ENCODE measurements at places on chromosomes 3 and 15.

DNA sequence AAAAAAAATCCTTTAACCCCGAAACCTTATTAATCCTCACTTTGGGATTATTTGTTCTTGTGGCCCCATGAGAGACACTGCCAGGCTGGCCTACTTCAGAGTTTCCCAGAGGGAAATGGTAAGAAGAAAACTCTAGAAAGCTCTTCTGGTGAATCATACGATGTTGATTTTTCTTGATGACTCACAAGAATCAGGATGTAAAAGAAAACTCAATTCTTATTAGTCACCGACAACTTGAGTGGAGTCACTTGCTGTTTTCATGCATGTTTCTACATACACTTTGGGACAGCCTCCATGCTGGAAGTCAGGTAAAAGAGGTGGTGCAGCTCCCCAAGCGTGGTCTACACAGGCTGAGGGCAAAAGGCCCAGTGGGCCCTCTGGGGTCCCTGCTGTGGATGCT is 42.8 kb downstream of the MYO5C start:
- no peak for DNase-seq

GRCh38 chr15:67465196-67465952 is 55.6 kb upstream of the C15orf61 start:
- DNase-seq = no peak

GRCh38 chr15:35107122-35107521 is 22.0 kb upstream of the NANOGP8 start:
- no peak for DNase-seq

DNA sequence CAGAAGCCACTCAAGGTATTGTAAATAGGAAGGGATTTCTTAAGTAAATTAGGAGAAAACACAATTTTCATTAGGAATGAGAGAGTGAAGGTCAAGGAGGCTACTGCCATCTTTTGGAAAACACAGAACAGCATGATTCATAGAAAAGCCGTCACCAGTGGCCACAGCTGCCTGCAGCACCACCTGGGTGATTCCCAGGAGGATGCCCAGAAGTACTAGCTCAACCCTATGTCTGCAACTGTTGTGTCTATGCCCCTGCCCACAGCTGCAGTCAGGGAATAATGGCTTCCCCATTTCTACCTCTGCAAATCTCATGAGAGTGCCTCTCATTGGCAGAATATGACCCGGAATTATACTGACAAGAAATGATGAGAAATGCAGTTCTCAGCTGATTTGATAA is 300.0 kb downstream of the IGSF11 start:
- no peak for DNase-seq

- no peak for DNase-seq
These were observed 72.3 kb downstream of the SLCO3A1 start for GRCh38 chr15:91925794-91926193.

DNA sequence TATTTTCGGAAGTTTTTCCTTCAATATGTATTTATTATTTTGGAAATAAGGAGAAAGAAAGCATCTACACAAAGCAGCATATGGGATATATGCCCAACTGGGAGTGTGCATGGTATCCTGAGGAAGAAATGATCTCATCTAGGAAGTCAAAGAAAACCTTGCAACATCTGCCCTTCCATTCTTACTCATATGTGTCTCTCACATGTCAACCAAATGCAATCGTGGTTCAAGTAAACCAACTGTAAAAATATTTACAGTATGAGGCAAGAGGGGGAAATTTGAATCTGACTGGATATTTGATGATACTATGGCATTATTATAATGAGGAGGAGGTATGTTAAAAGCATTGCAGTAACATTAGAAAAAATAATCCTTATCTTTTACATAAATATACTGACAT is 3.2 kb upstream of the SCG3 start:
- no peak for DNase-seq

- DNase-seq = peak; percentile 54
These were observed at the start of gene PRICKLE2 for GRCh38 chr3:64224826-64225610. Gene PRICKLE2 (minus strand): TSS chr3:64225466. CDS start chr3:64198927, 26,539 bp downstream.

- no peak for DNase-seq
These were observed 37.4 kb downstream of the ZNF860 start for GRCh38 chr3:32018757-32019564.

- no peak for DNase-seq
These were observed 343.7 kb downstream of the NSUN3 start for GRCh38 chr3:94406595-94406994.

DNA sequence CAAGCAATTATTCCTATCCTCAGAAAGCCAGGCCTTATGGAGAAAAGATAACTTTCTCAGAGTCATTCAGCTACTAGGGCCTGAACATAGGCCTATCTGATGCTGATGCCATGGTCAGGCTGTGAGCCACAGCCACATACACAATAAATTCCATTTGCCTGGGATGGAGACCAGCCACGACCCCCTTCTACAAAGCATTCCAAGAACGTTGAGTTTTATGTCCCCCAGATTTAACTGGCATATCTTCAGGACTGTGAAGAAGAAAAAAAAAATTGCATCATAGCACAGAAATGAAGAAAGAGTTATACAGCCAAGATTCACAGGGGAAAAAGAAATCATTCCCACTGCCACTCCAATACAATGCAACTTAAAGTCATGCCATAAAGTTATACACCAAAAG is 100.0 kb downstream of the THBS1 start:
- DNase-seq = no peak

DNA sequence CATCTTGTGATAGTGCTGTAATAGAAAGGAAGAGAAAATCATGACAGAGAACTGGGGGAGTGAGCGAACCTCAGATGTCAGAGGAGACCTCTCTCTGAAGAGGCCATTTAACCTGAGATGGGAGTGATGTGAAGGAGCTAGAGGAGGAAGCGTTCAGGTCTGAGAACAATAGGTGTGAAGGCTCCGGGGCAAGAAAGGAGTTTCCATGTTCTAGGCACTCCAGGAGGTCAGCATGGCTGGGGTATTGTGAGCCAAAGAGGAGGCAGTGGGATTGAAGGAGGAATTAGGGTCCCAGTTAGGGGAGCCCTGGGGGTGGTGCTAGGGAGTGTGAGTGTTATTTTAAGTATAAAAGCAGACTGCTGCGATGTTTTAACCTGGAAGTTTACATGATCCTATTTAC is 8.8 kb upstream of the FILIP1L start:
- no peak for DNase-seq

DNA sequence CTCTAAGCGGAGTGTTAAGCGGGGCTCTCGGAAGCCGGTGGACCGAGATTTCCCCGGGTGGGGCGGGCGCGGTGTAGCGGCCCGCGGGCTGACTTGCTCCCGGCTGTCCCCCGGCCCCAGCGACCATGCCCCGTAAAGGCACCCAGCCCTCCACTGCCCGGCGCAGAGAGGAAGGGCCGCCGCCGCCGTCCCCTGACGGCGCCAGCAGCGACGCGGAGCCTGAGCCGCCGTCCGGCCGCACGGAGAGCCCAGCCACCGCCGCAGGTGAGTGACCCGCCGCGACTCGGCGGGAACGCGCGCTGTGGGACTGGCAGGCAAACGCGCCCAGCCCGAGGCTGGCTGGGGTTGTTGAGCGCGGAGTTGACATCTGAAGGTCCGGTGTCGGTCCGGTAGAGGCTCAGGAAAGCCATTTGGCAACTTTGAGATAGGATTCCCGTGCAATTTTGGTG is 1.3 kb downstream of the SMC4 start:
- no peak for DNase-seq

GRCh38 chr3:82274897-82275296 is 513.5 kb upstream of the GBE1 start:
- no peak for DNase-seq

DNA sequence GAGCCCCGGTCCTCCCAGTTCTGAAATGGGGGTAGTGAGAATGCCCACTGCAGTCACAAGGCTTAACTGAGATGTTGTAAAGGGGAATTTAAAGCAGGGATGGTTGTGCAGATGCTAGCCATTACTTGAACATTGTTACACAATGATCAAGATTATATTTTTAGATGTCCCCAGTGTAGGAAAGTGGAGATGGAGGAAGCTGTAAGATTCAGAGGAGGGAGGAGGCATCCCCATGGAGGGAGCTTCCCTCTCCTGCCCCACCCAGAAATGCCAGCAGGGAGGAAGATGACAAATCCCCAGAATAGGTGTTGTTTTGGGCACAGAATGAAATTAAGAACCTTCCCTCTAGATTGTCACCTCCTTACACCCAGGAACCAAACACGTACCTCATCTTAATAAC is 46.1 kb downstream of the EFCAB12 start:
- no peak for DNase-seq

- no peak for DNase-seq
These were observed 3.2 kb upstream of the SLC9A9 start for GRCh38 chr3:143851331-143852017.

DNA sequence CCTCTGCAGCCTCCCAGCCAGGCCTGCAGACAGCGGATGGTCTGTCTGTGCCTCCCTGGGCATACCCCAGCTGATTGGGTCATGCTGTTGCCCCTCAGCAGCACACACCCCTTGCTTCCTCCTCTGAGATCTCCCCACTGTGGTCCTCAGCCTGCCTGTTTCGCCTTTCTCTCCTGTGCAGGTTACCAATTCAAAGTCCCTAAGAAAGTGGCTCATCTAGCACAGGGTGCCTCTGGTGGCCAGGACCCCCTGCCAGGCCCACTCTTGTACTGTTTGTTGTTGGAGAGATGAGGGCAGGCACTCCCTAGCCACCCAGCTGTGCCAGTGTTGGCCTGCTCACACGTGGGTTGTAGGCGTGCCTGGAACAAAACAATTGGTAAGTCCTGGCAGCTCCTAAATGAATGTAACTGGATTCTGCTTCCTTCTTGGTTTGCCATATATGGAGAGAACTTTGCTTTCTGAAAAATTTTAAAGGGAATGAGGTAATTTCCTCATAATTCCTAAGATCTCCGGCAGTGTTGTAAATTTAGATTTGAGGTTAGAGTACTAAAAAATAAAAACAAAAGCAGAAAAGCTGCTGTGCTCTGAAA is 213.2 kb upstream of the IL12A start:
- DNase-seq = no peak

GRCh38 chr15:93089727-93090305 is 805 bp upstream of the RGMA start:
- DNase-seq = no peak

GRCh38 chr15:31303726-31304648 is 22.6 kb upstream of the KLF13 start:
- DNase-seq = no peak

- no peak for DNase-seq
These were observed 62.6 kb upstream of the PRR20G start for GRCh38 chr3:127350172-127351050.

DNA sequence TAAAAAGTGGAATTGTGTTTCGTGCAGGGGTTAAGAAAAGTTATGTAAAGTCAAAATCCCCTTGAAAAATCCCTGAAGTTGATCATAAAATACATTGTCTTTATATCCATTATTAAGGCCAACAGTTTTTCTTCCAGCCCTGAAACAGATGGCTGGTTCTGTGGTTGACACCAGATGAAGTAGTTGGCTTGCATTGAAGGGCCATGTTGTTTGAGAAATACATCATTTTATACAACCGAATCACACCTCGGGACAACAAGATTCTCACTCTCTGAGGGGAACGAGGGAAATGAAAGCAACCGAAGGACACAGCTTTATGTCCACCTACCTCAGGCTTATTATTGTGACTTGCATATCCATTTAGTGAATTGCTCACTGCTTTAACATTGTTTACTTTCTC is 126.0 kb upstream of the MITF start:
- DNase-seq = no peak

DNA sequence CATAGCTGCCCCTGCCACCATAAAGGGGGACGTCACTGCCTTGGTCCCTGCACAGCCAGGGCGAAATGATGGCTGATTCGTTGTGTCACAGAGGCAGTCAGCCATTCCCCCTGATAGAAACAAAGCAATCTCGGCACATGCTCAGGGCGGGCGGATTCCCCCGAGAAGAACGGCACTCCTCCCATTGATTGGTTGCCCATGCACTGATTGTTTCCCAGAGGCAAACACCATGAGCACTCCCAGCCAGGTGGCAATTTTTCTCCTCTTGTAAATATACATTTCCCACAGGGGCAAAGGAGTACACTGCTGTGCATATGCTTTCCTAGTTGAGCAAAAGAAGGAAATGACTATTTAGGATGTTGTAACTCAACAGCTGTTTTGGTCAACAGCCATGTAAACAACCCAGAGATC is 56.5 kb downstream of the KY start:
- DNase-seq = no peak

DNA sequence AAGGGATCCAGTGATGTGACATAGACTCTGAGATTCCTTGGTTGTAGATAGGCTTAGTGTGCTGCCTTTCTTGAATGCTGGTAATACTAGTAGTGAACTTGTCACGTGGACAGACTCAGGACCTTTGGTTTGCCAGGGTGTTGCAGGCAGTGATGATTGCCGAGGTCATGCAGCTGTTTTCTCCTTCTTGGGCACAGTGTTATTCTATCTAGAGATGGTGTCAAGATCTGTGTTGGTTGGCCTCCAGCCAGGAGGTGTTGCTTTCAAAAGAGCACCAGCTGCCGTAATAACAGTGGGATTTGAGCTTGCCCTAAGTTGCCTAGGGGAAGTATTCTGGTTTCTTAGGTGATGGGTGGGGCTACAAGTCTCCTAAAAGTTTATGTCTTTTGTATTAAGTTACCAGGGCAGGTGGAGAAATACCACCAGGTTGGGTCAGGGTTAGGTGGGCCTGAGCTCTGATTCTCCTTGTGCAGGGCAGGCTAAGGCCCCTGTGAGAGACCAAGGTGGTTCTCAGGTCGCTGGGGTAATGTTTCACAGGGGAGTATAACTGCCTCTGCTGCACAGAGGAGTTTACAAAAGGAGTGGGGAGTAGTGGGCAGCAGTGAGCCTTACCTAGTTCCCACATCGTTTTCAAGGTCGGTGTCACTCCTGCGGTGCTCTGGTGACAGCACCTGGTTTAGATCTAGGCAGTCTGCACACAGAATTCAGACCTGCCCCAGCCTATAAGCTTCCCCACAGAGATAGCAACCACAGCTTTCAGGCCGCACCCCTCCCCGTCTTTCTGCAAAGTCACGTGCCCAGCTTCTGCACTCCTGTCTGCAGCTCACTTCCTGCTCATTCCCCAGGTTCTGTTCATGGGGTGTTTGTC is 350.3 kb downstream of the DOCK3 start:
- peak; percentile 9 for DNase-seq

DNA sequence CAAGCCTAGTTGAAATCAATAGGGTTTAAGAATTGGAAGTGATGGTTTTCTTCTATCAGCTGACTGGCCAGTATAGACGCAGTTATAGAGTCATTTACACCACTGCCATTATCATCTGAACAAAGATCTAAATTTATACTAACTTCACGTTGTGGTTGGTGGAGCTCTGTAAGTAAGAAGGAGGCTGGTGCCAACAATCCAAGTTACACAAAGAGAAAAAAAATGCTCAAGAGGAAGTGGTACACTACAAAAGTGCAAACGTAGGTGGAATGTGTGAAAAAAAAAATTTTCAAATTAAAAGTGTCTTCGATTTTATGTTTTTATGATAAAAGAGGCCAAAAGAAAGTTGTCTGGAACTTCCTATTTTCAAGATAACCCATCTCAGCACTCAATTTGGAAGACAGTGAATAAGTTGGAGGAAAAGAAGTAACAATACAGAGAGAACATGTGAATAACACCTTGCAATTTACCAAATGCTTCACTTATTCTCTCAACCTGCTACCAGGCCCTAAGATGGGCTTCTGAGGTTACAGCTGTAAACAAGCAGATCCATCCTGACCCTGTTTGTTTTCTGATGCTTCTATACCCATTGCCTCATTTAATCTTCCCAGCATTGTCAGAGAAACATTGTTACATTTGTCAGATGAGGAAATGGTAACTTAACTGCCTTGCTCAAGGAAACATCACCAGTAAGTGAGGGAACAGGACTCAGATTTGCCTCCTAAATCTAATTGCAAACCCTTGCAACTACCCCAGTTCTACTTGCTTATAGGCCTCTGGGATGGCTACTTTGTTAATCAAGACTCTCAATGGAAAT is 12.0 kb upstream of the TASOR start:
- DNase-seq = no peak
